ENCODE measurements at places on chromosomes 3 and 15.

GRCh38 chr3:148873270-148873927 is 8.3 kb downstream of the CPA3 start:
- DNase-seq = no peak

GRCh38 chr3:31968369-31968926 is 12.6 kb downstream of the OSBPL10 start:
- no peak for DNase-seq

DNA sequence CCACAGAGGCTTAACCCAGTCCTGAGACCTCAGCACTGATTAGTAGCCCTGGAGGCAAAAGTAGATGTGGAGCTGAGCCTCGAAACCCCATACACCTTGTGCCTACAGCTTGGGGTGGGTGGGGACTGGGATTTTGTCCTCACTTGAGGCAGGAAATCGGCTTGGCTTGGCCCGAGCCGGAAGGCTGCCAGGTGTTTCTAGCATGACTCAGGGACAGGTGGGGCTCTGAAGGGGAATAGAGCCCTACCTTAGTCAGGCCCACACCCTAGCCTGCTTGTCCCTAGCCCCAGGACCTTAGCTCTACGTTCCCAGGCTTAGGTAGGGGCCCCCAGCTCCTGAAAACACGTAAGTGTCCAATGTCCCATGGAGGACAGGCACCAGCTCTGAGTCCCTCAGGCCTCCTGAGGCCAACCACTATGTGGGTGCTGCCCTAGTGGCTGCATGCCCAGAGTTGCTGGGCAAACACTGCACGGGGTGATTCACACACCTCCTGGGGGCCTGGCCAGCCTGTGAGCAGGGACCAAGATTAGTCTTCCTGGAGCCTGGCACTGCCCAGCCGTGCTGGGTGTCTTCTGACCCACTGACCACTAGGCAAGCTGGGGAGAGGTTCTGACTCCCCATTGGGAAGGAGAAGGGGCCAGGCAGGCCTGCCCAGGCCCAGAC is 3.1 kb downstream of the MST1R start:
- DNase-seq = no peak

DNA sequence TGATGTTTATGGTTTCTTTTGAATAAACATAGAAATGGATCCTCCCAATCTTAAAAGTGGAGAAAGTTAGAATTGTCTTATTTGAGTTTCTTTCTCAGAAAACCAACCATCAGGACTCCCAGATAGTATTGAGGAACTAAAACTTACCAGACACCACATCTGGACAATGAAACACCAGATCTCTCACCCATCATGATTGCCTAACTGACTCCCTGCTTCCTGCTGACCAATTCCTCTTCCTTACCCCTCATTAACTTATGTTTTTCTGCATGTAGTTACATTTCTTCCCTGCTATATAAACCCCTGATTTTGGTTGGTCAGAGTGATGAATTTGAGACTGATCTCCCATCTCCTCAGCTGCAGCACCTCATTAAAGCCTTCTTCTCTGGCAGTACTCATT is 242.0 kb upstream of the SETMAR start:
- DNase-seq = no peak

GRCh38 chr3:81951636-81952035 is 190.2 kb upstream of the GBE1 start:
- no peak for DNase-seq

GRCh38 chr3:98994128-98994762 is 92.8 kb upstream of the DCBLD2 start:
- DNase-seq = peak; percentile 66

DNA sequence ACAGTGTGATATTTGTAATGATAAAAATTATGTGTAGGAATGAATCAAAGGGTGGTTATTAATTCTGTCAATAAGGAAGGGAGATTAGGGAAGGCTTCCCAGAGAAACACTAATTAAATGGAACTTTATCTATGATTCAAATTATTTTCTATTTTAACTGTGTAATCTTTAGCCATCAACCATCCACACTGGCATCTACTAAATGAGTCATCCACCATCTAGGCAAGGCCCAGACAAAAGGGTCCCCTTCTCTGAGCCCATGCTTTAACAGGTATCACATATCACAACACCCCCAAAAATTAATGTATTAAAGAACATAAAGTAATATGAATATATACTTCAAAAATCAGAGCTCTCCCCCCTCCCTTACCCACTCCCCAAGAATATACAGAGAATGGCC is 19.9 kb upstream of the TPM1 start:
- no peak for DNase-seq

DNA sequence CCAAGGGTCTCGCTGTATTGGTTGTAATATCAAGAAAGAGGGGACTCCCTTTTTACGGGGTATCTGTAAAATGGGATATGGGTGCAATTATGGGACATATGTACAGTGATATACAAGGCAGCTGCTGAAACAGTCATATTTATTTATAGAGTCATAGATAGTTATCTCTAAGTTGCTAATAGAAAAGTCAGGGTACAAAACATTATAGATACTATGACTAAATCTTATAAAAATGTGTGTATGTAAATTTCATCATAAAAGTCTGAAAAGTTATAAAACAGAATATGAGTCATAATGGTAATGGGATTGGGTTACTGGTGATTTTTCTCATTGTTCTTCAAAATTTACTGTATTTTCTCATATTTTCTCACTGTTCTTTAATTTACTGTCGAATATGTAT is 344.9 kb upstream of the SLCO3A1 start:
- no peak for DNase-seq

DNA sequence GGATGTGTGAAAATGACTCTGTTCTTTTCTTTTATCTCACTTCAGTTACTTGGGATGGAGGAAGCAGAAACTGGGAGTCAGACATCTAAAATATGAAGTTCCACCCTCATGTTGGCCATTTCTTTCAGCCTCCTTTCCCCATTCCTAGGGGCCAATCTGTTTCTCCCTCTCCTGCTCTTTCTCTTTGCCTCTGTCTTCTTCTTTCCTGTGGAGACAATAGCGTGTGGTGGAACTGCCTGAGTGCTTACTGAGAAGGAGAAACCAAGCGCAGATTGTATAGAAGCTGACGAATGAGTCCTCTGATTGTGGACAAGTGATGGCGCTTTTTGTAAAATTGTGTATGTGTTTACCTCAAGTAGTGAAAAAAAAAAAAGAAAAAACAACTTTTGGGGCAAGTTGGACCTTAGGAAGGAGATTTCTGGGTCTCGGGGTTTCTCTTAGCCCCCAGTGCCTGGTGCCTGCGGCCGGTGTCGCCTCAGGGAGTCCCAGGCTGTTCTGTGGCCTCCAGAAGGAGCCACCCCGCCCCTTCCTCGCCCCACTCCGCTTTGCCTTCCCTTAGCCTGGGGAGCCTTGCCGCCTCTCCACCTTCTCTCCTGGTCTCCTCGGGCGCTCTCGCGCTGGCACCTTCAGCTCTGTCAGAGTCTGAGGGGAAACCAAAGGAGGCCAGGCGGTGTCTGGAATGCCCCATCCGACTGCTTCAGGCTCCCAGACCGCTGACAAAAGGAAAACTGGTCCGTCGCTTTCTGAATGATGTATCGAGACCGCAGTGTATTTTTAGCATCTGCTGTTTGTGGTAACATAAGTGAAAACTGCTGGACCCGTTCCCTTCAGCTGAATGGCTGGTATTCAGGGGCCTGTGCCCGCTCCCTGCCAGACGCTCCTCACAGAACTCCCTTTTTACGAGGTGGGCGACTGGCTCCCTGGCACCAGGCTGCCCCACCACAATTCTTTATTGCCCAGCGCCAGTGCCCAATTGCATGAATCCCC is 30.1 kb downstream of the SCG5 start:
- peak; percentile 50 for DNase-seq
